ENCODE measurements at places on chromosomes 7 and 10.

GRCh38 chr7:13849163-13849892, 140.1 kb downstream of the ETV1 start:
- DNase-seq = no peak

- no peak for DNase-seq
Observed at GRCh38 chr10:34742456-34742855, 72.6 kb downstream of the PARD3 start.

- DNase-seq = no peak
Observed at GRCh38 chr10:11284291-11285085, 266.8 kb downstream of the CELF2 start.

DNA sequence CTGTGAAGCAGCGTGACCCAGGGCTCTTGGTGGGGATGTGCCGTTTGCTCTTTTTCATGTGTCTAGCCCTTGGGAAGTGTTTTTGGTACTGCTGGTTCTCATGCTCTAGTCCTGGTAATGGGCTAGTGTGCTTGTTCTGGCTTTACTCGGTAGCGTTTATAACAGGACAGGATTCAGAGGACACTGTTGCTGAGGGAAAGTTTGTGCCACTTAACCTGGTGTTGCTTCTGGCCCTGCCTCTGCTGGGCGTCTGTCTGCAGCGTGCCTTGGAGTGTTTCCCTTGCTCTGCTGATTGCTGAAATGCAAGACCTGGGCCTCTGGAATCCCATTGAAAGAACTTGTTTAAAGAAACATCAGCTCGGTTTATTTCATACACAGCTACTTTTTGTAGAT, 35.0 kb downstream of the INPP5A start:
- DNase-seq = no peak

GRCh38 chr10:14513123-14513522, 182.4 kb upstream of the FRMD4A start:
- no peak for DNase-seq

GRCh38 chr7:142537760-142538159, 211.5 kb upstream of the PRSS1 start:
- DNase-seq = no peak

- no peak for DNase-seq
Observed at GRCh38 chr7:91020636-91021385, 243.4 kb upstream of the FZD1 start.

- DNase-seq = no peak
Observed at GRCh38 chr7:115511330-115511729, 519.2 kb downstream of the TFEC start.

DNA sequence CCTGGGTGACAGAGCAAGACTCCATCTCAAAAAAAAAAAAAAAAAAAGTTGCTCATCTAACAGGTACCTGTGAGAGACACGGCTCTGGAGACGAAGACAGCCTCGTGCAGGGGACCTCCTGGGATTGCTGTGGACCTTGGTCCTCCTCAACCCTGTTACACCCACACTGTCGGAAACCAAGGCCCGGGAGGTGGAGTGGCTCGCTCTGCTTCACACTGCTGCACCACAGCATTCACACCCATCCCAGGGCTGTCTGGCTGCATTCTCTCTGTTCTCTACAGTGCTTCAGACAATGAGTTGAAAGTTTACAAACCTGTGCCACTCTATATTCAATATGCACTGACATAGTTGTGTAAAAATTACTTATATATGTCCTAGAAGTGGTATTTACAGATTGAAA, 101.0 kb upstream of the TNS3 start:
- no peak for DNase-seq

- DNase-seq = no peak
Observed at GRCh38 chr10:78777466-78777865, 291.3 kb upstream of the ZMIZ1 start.

GRCh38 chr7:98228801-98229200, 17.6 kb downstream of the BHLHA15 start:
- DNase-seq = no peak

- DNase-seq = no peak
Observed at GRCh38 chr7:113550966-113551365, 367.8 kb downstream of the PPP1R3A start.

DNA sequence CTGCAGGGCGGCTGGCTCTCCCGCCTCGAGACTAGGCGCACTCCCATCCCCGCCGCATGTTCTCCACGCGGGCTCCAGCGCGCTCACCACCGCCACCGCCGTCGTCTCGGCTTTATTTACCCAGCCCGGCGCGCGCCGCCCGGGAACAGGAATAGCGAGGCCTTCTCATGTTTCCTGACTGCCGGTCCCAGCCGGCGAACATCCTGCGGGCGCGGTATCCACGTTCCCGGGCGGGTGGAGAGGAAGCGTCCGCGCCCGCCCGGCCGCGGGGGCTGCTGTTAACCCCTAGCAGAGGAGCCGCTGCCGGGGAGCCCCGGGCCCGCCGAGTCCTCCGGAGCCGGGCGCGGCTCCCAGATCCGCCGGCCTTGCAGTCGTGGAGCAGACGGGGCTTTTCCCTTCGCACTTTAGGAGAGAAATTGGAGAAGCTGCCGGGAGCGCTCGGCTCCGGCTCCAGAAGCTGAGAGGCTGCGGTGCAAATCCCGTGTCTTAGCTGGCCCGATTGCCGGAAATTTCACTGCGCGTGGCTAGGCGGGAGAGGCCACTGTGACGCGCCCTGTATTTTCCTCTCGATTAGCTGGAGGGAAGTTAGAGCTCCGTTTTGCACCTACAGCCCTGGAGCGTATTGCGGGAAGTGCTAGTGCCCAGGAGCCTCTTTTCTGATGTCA, at the start of gene MKX:
TSS of gene MKX (minus strand) at position 88 of the 665 bp plus-strand sequence. CDS start 2,404 bp downstream, outside the sequence.
- DNase-seq = peak; percentile 51

DNA sequence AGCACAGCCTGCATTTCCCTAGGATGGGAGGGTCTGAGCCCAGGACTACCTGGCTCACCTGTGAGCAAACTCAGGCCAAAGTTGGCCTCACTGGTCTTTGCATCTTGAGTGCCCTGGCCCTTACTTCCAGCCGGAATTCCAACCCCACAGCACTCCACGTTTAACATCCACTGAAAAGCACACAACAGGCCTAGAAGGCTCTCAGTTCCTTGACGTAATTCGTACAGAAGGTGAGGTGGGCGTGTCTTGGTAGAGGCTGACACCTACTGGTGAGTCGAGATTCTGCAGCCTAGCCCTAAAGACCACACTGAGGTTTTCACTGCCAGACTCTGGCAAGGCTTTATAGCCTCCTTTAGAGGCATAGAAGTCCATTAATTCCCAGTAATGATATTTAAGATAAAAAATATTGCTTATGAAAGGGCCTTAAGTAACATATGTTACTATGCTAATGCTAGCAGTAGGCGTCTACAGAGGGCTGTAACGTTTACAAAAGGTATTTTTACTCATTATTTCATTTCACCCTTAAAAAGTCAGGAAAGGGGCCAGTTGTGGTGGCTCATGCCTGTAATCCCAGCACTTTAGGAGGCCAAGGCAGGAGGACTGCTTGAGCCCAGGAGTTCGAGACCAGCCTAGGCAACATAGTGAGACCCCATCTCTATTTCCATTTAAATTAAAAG, 95.8 kb downstream of the HIP1 start:
- DNase-seq = peak; percentile 55

GRCh38 chr7:67760971-67761370, 764.3 kb downstream of the TYW1 start:
- DNase-seq = no peak

DNA sequence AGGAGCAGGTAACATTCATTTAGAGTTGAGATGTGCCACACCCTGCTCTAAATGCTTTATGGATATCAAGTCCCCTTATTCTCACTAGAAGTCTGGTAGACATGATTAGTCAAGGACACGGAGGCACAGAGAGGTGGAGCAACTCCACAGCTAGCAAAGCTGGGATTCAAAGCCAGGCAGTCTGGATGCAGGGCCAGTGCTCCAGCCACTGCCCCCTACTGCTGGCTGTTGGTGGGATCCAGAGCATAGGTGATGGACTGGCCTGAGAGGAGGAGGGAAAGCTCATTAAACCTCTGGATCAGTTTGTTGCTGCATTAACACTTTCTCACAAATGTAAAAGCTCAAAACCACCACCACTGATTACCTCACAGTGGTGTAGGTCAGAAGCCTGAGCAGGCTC, 22.6 kb upstream of the KBTBD2 start:
- DNase-seq = no peak

DNA sequence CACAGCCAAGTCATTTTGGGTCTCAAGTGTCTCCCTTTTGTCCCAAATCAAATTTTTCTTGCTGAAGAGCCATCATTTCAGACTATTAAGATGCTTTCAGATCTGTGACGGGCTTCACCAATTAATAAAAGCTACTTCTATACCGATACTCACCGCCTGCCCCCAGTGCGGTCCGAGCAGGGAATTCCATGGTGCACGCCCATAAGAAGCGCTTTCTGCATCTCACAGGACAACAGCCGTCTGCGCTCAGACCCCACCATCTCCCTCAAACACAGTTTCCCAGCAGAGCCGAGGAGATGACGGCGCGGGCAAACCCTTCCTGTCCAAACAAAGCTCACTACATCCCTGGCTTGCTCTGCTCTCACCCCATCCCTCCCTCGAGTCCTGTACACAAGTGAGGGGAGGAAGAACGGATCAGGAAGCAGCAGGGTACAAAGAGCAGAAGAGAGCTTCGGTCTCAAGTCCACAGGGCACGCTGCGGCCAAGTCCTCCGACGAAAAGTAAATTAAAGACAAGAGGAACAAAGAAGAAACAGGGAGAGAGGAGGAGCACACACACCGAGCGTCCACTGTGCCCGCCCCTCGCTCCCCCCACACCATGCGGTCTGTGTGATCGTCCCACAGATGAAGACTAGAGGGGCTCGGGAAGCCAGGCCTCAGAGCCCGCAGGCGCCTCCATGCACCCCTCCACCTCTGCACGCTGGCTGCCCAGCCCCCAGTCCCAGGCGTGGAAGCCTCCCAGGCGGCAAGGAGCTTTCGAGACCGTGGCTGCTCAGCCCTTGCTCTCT, 121.9 kb downstream of the MAD1L1 start:
- peak; percentile 61 for DNase-seq

DNA sequence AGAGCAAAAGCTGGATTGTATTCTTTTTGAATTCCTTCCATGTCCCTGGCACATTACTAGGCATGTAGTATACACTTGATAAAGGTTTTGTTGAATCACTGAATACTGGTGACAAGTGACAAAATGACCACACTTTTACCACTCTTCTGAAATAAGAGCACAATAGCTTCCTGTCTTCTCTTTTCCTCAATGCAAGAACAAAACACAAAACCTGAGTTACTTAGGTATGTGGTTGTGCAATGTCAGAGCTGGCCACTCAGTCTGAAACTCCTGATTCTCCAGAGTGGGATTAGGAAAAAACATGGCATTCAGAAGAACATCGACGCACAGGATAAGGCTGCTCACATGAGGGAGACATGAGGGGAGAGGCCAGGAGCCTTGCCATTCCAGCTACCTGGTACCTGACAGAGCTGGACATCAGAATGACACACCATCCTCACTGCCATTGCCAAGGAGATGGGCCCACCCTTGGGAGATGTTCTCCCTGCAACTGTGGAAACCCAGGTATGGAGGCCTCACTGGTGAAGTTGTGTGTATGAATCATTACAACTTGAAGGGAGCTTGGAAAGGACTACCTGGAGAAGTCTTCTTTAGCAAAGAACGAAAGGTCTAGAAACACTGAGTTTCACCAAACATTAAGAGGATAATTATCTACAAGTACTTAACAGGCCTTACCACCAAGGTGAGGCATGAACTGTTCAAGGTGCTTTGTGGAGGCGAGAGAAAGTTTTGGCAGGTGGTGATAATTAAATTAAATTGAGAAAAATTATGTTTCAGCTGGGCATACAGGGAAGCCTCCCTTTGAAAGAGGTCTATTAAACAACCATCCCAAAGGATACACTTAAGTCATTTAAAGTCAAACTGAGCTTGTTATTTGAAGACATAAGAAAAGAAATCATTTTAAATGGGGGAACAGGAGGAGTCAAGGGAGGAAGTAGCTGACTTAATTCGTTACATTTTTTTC, 246.5 kb upstream of the AOAH start:
- no peak for DNase-seq

DNA sequence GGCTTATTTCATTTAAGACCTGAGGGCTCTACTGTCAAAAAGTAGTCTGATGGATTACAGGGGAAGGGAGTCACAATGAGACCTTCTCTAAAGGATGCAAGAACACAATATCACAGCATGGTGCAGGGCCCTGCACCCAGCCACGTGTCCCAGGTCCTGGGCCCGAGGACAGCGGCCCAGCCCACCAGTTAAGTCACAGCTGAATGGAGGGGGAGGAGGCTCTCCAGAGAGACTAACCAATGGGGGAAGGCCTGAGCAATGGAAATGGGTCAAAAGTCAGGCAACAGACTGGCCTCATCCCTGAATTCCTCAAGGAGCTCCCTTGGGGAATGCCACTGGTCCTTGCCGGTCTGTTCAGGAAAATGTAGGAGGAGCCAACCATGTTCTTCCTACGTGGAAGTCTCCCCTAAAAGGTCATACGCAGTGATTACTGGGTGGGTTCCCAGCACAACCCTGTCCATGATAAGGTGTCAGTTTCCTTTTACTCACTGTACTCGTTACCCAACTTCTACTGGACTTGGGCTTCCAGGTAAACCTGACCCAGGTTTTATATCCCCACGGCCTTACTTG, 28.3 kb downstream of the CCDC3 start:
- DNase-seq = no peak

- no peak for DNase-seq
Observed at GRCh38 chr10:18699849-18700840, 40.9 kb downstream of the ARL5B start.

DNA sequence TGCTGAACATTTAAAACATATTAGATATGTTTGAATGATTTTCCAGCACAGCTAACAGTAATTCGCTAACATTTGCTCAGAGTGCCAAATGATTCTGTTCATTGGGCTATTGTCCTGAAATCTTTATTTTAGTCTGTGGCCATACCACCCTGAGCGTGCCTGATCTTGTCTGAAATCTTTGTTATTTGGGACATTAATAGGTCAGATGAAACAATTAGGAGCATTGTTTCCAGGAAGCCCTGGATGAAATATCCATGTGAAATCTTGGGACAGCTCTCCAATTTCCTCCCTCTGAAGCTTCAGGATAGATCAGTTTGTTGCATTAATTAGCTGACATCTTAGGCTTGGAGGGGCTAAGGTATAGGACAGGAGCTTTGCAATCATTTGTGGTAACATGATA, 512.0 kb downstream of the KIF20B start:
- DNase-seq = no peak

- peak; percentile 8 for DNase-seq
Observed at GRCh38 chr10:101682172-101682825, 12.7 kb downstream of the FBXW4 start.

DNA sequence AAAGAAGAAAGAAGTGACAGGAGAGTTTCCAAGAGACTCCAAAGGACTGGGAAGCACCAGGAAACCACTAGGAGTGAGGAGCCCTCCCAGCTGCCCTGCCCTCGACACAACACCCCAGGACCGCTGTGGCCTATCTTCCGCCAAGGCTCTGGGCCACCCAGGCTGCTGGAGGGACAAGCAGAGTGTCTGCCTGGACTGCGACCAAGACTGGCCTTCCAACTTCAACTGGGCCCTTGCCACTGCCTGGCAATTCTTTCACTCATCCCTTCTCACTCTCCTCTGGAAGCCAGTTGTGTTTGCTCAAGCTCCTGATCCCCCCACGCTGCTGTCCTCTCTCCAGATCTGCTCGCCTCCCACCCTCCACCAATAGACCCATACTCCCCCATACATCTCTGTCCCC, 10.2 kb downstream of the KIAA1549 start:
- DNase-seq = no peak
